Osteocyte (in vitro differentiated cells): ENCODE measurements at places on chromosomes 5 and 9. TPM values are rescaled to one million over a fixed set of nuclear protein-coding genes. Genes with fewer than 3 reads are reported as not detected.

The EFNA5 gene
- total RNA-seq: 34.2 and 35.4 TPM in 2 replicates

The IFT74 gene
- 14.7 and 17.0 TPM in 2 replicates for total RNA-seq

DNA sequence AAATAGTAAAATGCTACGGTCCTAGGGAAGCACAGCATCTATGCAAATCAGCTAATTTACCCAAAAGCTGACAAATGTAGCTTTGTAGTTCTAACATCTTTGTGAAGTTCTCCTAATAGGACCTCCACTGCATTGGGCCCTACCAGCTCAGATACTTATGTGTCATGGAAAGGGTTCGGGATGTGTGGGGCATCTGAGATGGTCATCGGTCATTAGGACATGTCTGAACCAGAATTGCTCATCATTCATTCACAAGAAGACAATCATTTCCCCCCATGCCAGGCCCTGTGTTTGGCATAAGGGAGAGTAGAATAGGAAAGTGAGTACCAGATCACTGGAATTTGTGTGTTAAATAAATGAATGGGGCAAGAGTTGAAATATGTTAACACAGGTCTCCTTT is 35.7 kb downstream of the PWWP2A start:
- H3K27me3 ChIP-seq: no peaks in the 10 kb centered on the region
- H3K36me3 ChIP-seq: peaks cover 5% of the 10 kb centered on the region
- H3K27ac ChIP-seq: peak overlapping the region; percentile 93
- peaks cover 35% of the 10 kb centered on the region for H3K4me1 ChIP-seq
- peak overlapping the region; percentile 34 for H3K4me3 ChIP-seq

The PPP2R2B gene
- not detected in 2 replicates for total RNA-seq

DNA sequence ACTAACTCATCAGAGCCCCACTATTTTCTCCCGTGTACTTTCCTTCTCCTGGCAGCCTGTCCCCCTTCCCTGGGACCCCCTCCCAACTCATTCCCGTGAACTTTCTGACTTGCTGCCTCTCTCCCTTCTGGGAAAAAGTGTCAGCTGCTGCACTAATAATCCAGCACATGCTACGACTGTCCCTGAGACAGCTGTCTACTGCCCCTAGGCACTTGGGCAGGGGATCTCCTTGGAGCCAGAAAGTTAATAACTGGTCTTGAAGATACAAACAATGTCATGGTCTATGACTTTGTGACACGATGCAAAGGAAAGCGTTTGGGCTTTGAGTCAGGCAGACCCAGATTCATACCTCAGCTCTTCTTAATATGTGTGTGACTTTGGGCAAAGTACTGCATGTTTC is 10.1 kb upstream of the RNF183 start:
- H3K4me3 ChIP-seq: no peak overlapping the region
- no peak overlapping the region for H3K27ac ChIP-seq
- H3K4me1 ChIP-seq: no peaks in the 10 kb centered on the region
- no peak for DNase-seq

GRCh38 chr5:54403121-54403520 is 52.4 kb upstream of the HSPB3 start:
- no peaks in the 10 kb centered on the region for H3K36me3 ChIP-seq
- H3K27ac ChIP-seq: no peak overlapping the region
- peaks cover 8% of the 10 kb centered on the region for H3K4me1 ChIP-seq
- no peak overlapping the region for H3K4me3 ChIP-seq

DNA sequence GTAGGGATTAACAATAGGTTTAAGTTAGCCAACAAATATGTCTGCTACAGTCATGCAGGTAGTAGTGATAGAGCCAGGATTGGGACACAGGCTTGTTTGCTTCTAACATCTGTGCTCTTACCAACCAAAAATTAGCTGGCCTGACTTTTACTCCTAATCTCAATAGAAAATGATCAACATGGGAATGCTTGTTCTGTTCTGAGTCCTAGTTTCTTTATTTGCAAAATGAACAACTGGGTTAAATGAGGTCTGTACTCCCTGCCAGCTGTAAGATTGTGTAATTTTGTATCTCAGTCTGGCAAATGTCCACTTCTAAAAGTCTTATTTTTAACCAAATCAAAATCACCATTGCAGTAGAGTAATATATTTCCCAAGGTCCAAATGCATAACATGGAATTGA is 216.8 kb downstream of the NMUR2 start:
- no peak overlapping the region for H3K27ac ChIP-seq
- no peak for DNase-seq
- no peaks in the 10 kb centered on the region for H3K27me3 ChIP-seq
- no peaks in the 10 kb centered on the region for H3K4me1 ChIP-seq

- H3K27ac ChIP-seq: no peak overlapping the region
- no peaks in the 10 kb centered on the region for H3K27me3 ChIP-seq
- DNase-seq: no peak
- peaks cover 17% of the 10 kb centered on the region for H3K36me3 ChIP-seq
Observed at GRCh38 chr9:77271023-77271690, 93.8 kb downstream of the VPS13A start.

GRCh38 chr9:17222932-17223331 is 88.1 kb downstream of the CNTLN start:
- DNase-seq: no peak
- H3K36me3 ChIP-seq: no peaks in the 10 kb centered on the region
- peaks cover 2% of the 10 kb centered on the region for H3K4me1 ChIP-seq
- no peak overlapping the region for H3K27ac ChIP-seq

DNA sequence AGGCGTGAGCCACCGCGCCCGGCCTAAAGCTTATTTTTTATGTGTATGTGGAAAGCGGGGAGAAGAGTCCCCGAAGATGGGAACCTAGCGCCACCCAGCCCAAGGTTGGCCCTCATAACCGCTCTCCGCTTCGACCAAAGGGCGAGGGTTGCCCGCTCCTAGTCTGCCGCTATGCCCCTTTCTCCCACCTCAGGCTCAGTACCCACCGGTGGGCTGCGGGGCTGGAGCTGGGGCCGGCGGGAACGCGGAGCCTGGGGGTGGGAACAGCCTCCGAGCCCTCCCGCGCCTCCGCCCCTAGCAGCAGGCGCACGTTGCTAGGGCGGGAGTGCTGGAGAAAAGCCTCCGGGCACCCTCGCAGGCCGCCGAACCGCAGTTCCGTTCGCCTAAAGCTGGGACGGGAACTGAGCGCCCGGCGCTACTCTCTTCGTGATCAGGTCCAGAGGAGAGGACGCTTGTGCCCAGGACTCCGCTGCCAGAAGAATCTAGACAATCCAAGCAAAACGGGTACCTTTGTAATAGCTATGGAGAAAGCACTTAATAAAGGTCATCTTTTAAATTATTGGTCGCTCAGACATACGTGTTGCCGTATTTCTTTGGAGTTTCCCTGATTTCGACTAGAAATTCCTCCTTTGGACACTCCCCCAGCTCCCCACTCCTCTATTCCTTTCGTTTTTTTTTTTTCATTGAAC is at the start of gene WDR31:
WDR31 (minus strand) TSS at position 265 of the 689 bp plus-strand sequence. CDS start 8,253 bp downstream, outside the sequence.
- peak within 1 kb of the TSS; percentile 90 for H3K27ac ChIP-seq
- peaks cover 3% of the 10 kb centered on the region for H3K27me3 ChIP-seq
- peak within 1 kb of the TSS; percentile 85 for H3K4me3 ChIP-seq
- peaks cover 21% of the 10 kb centered on the region for H3K4me1 ChIP-seq
- DNase-seq: peak; percentile 94

- H3K4me3 ChIP-seq: peak overlapping the region; percentile 63
- no peak for DNase-seq
- H3K27me3 ChIP-seq: no peaks in the 10 kb centered on the region
- H3K4me1 ChIP-seq: peaks cover 74% of the 10 kb centered on the region
- H3K27ac ChIP-seq: peak overlapping the region; percentile 95
- peaks cover 19% of the 10 kb centered on the region for H3K36me3 ChIP-seq
Observed at GRCh38 chr5:93573354-93574351, 7.4 kb downstream of the NR2F1-AS1 start.
